ENCODE measurements at places on chromosomes 7 and 10. TPM values are rescaled to one million over a fixed set of nuclear protein-coding genes. Genes with fewer than 3 reads are reported as not detected.

KIAA1549 gene
- total RNA-seq: 1.2 TPM

GPR26 gene
- total RNA-seq: not detected

FAM25C gene
- not detected for total RNA-seq

TDRD1 gene
- not detected for total RNA-seq

CCDC146 gene
- 1.7 TPM for total RNA-seq

- no peaks in the 10 kb centered on the region for H3K27me3 ChIP-seq
- peaks cover 34% of the 10 kb centered on the region for H3K4me1 ChIP-seq
- peak overlapping the region; percentile 36 for H3K27ac ChIP-seq
Measured at GRCh38 chr10:101006593-101007098, 7.0 kb downstream of the LZTS2 start.

DNA sequence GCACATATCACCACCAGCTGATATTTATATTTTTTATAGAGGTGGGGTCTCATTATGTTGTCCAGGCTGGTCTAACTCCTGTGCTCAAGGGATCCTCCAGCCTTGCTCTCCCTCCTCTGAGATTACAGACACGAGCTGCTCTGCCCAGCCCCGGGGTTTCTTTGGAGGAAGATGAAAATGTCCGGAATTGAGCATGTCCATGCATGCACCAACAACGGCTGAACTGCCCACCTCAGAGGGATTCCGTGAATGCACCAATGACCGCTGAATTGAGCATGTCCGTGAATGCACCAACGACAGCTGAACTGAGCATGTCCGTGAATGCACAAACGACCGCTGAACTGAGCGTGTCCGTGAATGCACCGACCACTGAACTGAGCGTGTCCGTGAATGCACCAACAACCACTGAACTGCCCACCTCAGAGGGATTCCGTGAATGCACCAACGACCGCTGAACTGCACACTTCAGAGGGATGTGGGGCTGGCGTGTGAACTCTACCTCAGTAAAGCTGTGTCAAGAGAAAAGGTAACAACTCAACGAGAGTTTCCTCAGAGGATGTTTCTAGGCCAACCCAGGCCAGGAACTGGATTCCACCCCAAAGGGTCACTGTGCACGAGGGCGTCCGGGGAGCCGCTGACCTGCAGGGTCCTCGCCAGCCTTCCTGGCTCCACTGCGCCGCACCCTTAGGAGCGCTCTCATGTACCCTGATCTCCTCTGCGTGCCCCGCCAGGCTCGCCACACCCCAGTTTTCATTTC lies 34.9 kb upstream of the INPP5A start:
- H3K36me3 ChIP-seq: no peaks in the 10 kb centered on the region
- H3K27me3 ChIP-seq: no peaks in the 10 kb centered on the region
- H3K4me1 ChIP-seq: peaks cover 22% of the 10 kb centered on the region
- DNase-seq: no peak

- DNase-seq: no peak
- no peak overlapping the region for H3K4me3 ChIP-seq
- H3K27me3 ChIP-seq: no peaks in the 10 kb centered on the region
- H3K4me1 ChIP-seq: no peaks in the 10 kb centered on the region
- H3K36me3 ChIP-seq: no peaks in the 10 kb centered on the region
- H3K27ac ChIP-seq: no peak overlapping the region
Measured at GRCh38 chr10:103731609-103732270, 123.6 kb downstream of the SH3PXD2A start.

DNA sequence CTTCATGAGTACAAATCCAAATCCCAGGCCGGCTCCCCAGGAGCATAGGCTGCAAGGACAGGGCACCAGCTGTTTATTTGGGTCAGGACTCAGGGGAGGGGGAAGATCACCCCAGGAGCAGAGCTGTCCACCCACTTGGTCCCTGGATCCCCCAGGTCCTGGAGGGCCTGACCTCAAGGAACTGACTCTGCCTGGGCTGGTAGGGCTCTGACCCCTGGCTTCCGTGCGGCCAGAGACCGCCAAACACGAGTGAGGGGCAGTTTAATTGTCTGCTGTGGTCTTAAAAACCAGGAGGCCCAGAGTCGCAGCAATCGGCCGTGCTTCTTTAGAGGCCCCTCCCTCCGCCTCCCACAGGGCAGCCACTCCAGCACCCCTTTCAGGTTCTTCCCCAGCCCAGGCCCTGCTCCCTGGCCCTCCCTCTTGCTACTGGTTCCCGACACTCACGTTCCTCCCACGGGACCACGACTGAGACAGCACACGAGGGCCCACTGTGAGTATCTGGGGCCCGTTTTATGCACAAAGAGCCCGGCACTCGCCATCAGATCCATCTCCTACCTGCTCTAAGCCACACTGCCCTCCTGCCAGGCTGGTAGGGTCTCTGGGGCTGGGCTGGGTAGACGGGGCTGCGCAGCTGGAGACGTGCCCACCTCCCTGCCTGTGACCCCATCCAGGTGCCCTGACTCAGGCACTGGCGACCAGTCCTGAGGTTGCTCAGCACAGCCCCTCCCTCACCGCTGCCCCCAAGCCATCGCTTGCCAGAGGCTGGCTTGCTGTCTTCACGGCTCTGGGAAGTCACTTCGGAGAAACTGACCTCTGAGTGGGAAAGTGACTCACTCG lies 30.0 kb upstream of the CFAP46 start:
- peaks cover 66% of the 10 kb centered on the region for H3K27me3 ChIP-seq
- DNase-seq: no peak
- no peaks in the 10 kb centered on the region for H3K36me3 ChIP-seq
- no peaks in the 10 kb centered on the region for H3K4me1 ChIP-seq
- H3K4me3 ChIP-seq: no peak overlapping the region

DNA sequence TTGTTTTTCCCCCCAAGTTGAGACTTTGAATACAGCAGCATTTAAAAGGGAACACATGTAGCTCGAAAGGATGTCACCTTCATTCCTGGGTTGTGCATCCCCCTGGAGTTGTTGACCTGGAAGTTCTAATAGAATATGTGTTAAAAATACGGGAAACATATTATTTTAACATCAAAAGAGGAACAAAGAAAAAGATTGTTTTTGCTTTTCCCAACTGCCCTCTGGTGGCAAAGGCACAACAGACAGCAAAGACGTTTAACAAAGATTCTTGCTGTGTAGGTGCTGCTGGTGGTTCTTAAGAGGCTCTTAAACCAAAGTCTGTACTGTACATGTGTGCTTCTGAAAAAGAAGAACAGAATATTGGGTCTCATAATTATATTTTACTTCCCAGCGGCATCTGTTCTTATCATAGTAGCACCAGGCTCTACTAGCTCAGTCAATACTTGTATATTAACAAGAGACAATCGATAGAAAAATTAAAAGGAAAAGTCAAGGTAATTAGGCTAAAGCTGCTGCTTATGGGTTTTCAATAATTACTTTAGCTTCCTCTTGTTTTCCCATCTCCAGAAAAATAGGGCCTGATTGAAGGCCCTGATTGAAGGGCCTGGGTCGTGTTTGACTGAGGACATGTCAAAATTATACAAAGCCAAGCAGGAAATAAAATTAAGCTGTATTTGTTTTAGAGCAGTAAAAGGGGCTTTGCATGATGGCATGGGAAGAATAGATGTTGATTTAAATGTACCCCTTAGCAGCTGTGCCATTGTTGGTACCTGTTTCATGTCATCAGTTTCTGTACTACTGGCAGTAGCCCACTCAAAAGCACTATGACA lies 384.2 kb upstream of the LRGUK start:
- no peak overlapping the region for H3K27ac ChIP-seq
- H3K27me3 ChIP-seq: no peaks in the 10 kb centered on the region
- H3K4me1 ChIP-seq: no peaks in the 10 kb centered on the region
- no peak overlapping the region for H3K4me3 ChIP-seq

DNA sequence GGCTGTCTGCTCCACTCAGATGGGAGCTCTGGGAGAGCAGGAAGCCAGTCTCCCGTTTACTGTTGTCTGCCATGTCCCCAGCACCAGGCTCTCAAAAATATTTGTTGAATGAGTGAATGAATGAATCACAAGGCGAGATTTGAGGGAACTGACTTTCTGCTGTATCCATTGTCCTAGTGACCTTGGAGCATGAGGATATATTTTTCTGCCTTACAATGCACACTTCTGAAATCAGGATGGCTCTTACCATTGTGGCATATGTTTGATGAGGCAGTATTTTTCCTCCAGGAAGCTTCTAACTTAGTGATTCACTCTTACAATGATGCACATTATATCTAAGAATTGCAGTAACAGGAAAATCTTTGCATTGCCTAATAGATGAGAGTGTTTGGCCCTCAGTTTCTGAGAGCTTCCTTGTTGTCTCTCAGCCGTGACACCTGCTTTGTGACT lies 136.4 kb downstream of the RPS24 start:
- no peaks in the 10 kb centered on the region for H3K36me3 ChIP-seq
- no peak for DNase-seq
- no peaks in the 10 kb centered on the region for H3K4me1 ChIP-seq
- no peaks in the 10 kb centered on the region for H3K27me3 ChIP-seq
- H3K4me3 ChIP-seq: no peak overlapping the region

GRCh38 chr10:106089855-106090254 lies 1074.7 kb downstream of the SORCS1 start:
- H3K36me3 ChIP-seq: no peaks in the 10 kb centered on the region
- no peak overlapping the region for H3K27ac ChIP-seq
- H3K27me3 ChIP-seq: no peaks in the 10 kb centered on the region
- no peak overlapping the region for H3K4me3 ChIP-seq
- no peaks in the 10 kb centered on the region for H3K4me1 ChIP-seq
- DNase-seq: no peak

GRCh38 chr10:122258136-122259074 lies 12.7 kb upstream of the BTBD16 start:
- no peak for DNase-seq
- H3K36me3 ChIP-seq: peaks cover 77% of the 10 kb centered on the region
- H3K27ac ChIP-seq: no peak overlapping the region
- H3K27me3 ChIP-seq: no peaks in the 10 kb centered on the region

- H3K4me1 ChIP-seq: peaks cover 11% of the 10 kb centered on the region
- no peak overlapping the region for H3K27ac ChIP-seq
- DNase-seq: no peak
- H3K27me3 ChIP-seq: no peaks in the 10 kb centered on the region
- no peaks in the 10 kb centered on the region for H3K36me3 ChIP-seq
- H3K4me3 ChIP-seq: no peak overlapping the region
Measured at GRCh38 chr10:90982406-90983008, 61.6 kb upstream of the ANKRD1 start.

DNA sequence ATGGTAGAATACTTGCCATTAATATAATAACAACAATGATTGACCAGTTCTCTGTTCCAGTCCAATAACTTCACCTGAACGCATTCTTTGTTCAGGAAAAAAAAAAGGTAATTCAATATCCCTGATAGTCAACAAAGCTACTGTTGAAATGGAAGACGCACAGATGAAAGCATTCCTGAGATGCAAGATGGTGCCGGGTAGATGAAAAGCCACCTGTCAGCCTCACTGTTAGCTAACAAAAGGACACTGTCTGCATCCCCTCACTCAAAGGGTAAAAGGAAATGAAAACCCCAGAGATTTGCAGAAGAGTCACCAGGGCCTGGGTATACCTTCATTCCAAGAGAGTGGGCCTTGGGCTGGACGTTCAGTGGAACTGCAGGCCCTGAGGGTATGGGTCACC lies 357.4 kb downstream of the PLXNA4 start:
- H3K36me3 ChIP-seq: no peaks in the 10 kb centered on the region
- no peaks in the 10 kb centered on the region for H3K27me3 ChIP-seq
- no peak overlapping the region for H3K27ac ChIP-seq
- no peak for DNase-seq
- H3K4me1 ChIP-seq: no peaks in the 10 kb centered on the region
- no peak overlapping the region for H3K4me3 ChIP-seq

- DNase-seq: no peak
- H3K4me1 ChIP-seq: no peaks in the 10 kb centered on the region
- H3K4me3 ChIP-seq: no peak overlapping the region
- no peaks in the 10 kb centered on the region for H3K36me3 ChIP-seq
- peaks cover 3% of the 10 kb centered on the region for H3K27me3 ChIP-seq
Measured at GRCh38 chr10:35613597-35614226, 8.6 kb downstream of the GJD4 start.

DNA sequence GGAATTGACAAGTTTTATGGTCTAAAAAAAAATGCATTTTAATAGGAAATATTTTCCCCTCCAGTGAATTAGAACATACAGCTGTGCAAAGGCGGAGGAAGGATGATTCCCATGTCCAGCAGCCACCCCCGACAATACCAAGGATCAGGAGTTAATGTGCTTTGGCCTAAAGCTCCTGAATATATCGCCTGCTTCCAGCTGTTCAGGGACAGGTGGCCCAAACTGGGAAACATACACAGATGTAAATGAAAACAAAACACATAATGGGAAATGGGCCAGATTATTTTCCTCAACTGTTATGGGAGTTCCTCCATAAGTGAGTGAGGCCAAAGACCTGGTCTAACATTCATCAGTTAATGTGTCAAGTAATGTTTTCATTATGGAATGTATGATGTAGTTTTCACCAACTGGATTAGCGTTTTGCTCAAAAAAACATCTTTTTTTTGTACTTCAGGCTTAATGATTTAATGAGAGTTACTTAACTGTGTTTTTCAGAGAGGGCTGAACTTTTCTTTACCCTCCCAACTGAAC lies 55.1 kb upstream of the LAMB1 start:
- H3K27me3 ChIP-seq: no peaks in the 10 kb centered on the region
- no peaks in the 10 kb centered on the region for H3K4me1 ChIP-seq
- H3K36me3 ChIP-seq: no peaks in the 10 kb centered on the region
- H3K4me3 ChIP-seq: no peak overlapping the region

GRCh38 chr10:88835096-88835909 lies 16.3 kb downstream of the ANKRD22 start:
- H3K4me3 ChIP-seq: no peak overlapping the region
- no peaks in the 10 kb centered on the region for H3K27me3 ChIP-seq
- no peak overlapping the region for H3K27ac ChIP-seq
- H3K36me3 ChIP-seq: no peaks in the 10 kb centered on the region
- H3K4me1 ChIP-seq: no peaks in the 10 kb centered on the region
